HepG2 (cell line): ENCODE measurements at places on chromosomes 5 and 9. TPM values are rescaled to one million over a fixed set of nuclear protein-coding genes. Genes with fewer than 3 reads are reported as not detected.

GRCh38 chr9:132755096-132755495 is 84.8 kb downstream of the GTF3C4 start:
- 0 out of 2 replicates have a peak, but pooled peaks cover 6% of the 10 kb centered on the region for H3K4me1 ChIP-seq
- no peak for DNase-seq
- H3K27me3 ChIP-seq = peaks cover 5% of the 10 kb centered on the region; the same call in 1 of the 2 replicates
- H3K36me3 ChIP-seq = no peaks in the 10 kb centered on the region
- H3K27ac ChIP-seq = no peak overlapping the region

The HK3 gene
- total RNA-seq = not detected in 2 replicates

- no peak overlapping the region for H3K4me3 ChIP-seq
- no peaks in the 10 kb centered on the region; the same call in 2 of the 3 replicates for H3K27me3 ChIP-seq
- no peak overlapping the region for H3K27ac ChIP-seq
These were observed 261.0 kb downstream of the ROR2 start for GRCh38 chr9:91689006-91689405.

DNA sequence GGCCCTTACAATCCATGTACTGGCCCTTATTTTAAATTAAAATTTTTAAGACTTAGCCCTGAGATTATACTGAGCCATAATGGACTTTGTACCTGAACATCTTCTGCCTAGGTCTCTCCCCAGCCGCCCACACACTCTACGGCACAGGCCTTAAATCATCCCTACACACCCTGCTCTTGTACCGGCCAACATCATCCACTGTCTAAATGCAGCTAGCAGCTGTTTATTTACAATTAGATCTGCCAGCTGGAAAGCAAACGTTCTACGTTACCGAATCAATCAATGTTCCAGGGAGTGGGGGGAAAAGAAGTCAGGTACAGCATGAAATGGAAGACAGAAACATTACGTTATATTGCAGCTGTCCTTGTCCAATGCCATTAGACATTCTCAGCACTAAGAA is 88.4 kb upstream of the GRAMD2B start:
- H3K36me3 ChIP-seq = no peaks in the 10 kb centered on the region
- no peaks in the 10 kb centered on the region; the same call in 1 of the 2 replicates for H3K27me3 ChIP-seq
- no peak overlapping the region for H3K4me3 ChIP-seq
- no peaks in the 10 kb centered on the region for H3K4me1 ChIP-seq
- H3K27ac ChIP-seq = no peak overlapping the region

DNA sequence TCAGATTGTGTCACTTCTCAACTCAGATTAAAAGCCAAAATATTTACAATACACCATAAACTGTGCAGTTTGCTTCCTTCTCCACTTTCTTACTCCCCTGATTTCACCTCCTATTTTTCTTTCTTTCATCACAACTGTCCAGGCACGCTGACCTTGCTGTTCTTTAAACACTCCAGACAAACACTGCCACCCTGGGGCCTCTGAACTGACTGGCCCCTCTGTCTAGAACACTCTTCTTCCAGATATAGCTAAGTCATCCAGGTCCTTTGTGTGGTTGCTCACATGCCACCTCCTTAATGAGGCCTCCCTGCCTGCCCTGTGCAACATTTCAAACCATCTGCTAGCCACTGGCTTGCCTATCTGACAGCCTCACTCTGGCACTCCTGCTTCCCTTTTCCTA is 46.6 kb downstream of the ATG10 start:
- peak overlapping the region; percentile 30 for H3K27ac ChIP-seq
- DNase-seq = peak; percentile 80
- no peaks in the 10 kb centered on the region for H3K27me3 ChIP-seq
- no peaks in the 10 kb centered on the region for H3K36me3 ChIP-seq
- peaks cover 27% of the 10 kb centered on the region for H3K4me1 ChIP-seq

GRCh38 chr5:165775111-165775510 is 2269.7 kb downstream of the MAT2B start:
- H3K4me3 ChIP-seq = no peak overlapping the region
- no peaks in the 10 kb centered on the region for H3K27me3 ChIP-seq
- H3K27ac ChIP-seq = no peak overlapping the region

The FOXD4L6 gene
- total RNA-seq = 0.11 TPM in 1 of 2 replicates, not detected in the other

GRCh38 chr5:22314548-22314947 is 538.6 kb downstream of the CDH12 start:
- no peak overlapping the region for H3K4me3 ChIP-seq
- H3K4me1 ChIP-seq = no peaks in the 10 kb centered on the region
- no peaks in the 10 kb centered on the region for H3K36me3 ChIP-seq
- no peaks in the 10 kb centered on the region for H3K27me3 ChIP-seq
- H3K27ac ChIP-seq = no peak overlapping the region

DNA sequence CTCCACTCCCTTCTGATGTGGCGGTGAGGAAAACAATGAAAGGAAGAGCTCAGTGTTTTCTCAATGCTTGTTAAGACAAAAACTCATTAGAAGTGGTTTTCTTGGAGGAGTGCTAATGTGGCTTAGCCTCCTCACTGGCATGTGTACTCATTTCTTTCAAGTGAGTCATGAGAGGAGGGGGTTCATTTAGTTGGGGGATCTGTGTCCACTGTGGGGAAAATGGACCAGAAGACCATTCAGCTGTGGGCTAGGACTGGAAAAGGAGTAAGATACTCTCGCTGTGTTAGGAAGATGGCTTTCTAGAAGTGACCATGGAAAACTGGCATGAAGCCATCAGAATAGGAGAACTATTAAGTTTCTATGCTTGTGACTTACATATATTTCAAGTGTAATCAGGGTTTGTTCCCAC is 23.5 kb downstream of the KLF9 start:
- H3K27me3 ChIP-seq = no peaks in the 10 kb centered on the region
- no peak overlapping the region for H3K27ac ChIP-seq
- H3K36me3 ChIP-seq = 0 out of 3 replicates have a peak, but pooled peaks cover 2% of the 10 kb centered on the region
- DNase-seq = no peak
- no peak overlapping the region for H3K4me3 ChIP-seq
- H3K4me1 ChIP-seq = peaks cover 4% of the 10 kb centered on the region; the same call in 1 of the 2 replicates

The SLC6A19 gene
- total RNA-seq = 0.02 TPM in 1 of 2 replicates, not detected in the other

DNA sequence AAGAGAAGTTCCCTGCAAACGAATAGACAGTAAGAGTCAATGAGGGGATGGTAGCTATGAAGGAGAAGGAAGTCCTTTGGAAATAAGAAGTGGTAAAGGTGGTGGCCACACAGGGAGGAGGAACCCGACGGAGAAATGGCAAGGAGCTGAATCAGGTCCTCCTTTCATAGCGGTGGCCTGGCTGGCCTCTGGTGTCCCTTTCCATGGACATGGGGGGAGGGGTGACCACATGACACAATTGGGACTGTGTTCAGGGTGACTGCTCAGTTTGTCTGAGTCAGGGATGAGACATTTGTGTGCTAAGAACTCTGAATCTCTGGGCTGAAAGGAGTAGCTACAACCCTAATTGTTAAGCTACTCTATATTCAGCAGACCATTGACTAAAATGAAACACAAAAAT is 28.7 kb upstream of the TIMD4 start:
- DNase-seq = peak; percentile 7
- no peak overlapping the region for H3K27ac ChIP-seq
- H3K4me3 ChIP-seq = no peak overlapping the region
- no peaks in the 10 kb centered on the region for H3K4me1 ChIP-seq
- no peaks in the 10 kb centered on the region for H3K27me3 ChIP-seq
- H3K36me3 ChIP-seq = no peaks in the 10 kb centered on the region

The TRMT10B gene
- 3.1 and 3.3 TPM in 2 replicates for total RNA-seq

GRCh38 chr9:3696368-3696767 is 170.6 kb upstream of the RFX3 start:
- H3K36me3 ChIP-seq = no peaks in the 10 kb centered on the region
- H3K4me1 ChIP-seq = no peaks in the 10 kb centered on the region
- H3K4me3 ChIP-seq = no peak overlapping the region
- no peaks in the 10 kb centered on the region for H3K27me3 ChIP-seq
- H3K27ac ChIP-seq = no peak overlapping the region

The SPINK7 gene
- not detected in 2 replicates for total RNA-seq

DNA sequence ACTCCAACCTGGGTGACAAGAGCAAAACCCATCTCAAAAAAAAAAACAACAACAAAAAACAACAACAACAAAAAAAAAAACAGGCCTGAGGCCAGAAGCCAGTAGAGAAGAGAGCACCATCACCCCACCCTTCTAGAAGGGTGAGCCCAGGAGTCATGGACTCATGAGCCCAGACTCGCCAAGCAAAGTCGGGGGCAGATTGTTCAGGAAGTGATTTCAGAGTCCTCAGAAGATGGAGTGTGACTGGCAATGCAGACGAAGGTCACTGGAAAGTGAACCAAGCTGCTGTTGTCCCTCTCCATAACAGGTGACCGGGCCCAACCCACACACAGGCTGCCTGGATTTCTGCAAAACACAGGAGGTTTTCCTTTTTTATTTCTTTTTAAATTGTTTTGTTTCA is 9.0 kb upstream of the WDR38 start:
- no peak overlapping the region for H3K27ac ChIP-seq
- H3K4me1 ChIP-seq = peaks cover 59% of the 10 kb centered on the region
- no peak overlapping the region for H3K4me3 ChIP-seq
- DNase-seq = no peak
- H3K27me3 ChIP-seq = no peaks in the 10 kb centered on the region; the same call in 2 of the 3 replicates
- no peaks in the 10 kb centered on the region for H3K36me3 ChIP-seq

GRCh38 chr9:35729700-35730485 is 2.1 kb downstream of the TLN1 start:
- H3K36me3 ChIP-seq = no peaks in the 10 kb centered on the region; the same call in 1 of the 2 replicates
- H3K27me3 ChIP-seq = no peaks in the 10 kb centered on the region; the same call in 2 of the 3 replicates
- H3K27ac ChIP-seq = no peak overlapping the region
- peak; percentile 41 for DNase-seq
- peaks cover 64% of the 10 kb centered on the region for H3K4me1 ChIP-seq

DNA sequence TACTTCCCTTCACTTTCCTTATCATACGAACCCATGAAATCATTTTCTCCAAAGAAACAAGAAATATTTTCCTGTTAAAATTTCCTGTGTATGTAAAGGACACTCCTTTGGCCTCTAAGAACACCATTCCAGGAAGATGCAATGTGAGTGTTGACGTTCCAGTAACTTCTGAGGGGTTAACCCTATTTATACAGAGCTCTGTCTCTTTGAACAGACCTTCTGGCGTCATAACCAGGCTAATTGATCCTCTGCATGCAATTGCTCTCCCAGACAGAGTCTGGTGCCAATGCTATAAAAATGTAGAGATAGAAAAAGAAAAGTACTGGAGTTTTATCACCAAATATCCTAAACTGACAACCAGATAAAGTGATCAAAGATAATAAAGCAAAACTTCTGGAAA is 218.5 kb downstream of the TLE1 start:
- no peaks in the 10 kb centered on the region for H3K27me3 ChIP-seq
- H3K36me3 ChIP-seq = no peaks in the 10 kb centered on the region
- no peak overlapping the region for H3K27ac ChIP-seq
- no peaks in the 10 kb centered on the region for H3K4me1 ChIP-seq
- no peak for DNase-seq

The SPRY4 gene
- 8.9 and 9.0 TPM in 2 replicates for total RNA-seq

DNA sequence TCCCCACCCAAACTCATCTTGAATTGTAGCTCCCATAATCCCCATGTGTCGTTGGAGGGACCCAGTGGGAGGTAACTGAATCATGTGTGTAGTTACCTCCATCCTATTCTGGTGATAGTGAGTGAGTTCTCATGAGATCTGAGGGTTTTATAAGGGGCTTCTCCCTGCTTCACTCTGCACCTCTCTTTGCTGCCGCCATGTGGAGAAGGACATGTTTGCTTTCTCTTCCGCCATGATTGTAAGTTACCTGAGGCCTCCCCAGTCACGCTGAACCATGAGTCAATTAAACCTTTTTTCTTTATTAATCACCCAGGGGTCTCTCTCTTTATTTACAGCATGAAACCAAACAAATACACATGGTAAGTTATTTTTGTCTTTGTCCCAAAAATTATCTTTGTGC is 726.1 kb downstream of the CDH18 start:
- no peaks in the 10 kb centered on the region for H3K27me3 ChIP-seq
- H3K4me3 ChIP-seq = no peak overlapping the region
- DNase-seq = no peak
- H3K27ac ChIP-seq = no peak overlapping the region
- no peaks in the 10 kb centered on the region for H3K36me3 ChIP-seq

GRCh38 chr5:136729901-136730355 is 364.6 kb upstream of the TRPC7 start:
- no peak overlapping the region for H3K4me3 ChIP-seq
- no peaks in the 10 kb centered on the region for H3K27me3 ChIP-seq

- DNase-seq = peak; percentile 39
- peaks cover 17% of the 10 kb centered on the region for H3K4me1 ChIP-seq
- H3K4me3 ChIP-seq = no peak overlapping the region
- no peaks in the 10 kb centered on the region for H3K27me3 ChIP-seq
- no peaks in the 10 kb centered on the region for H3K36me3 ChIP-seq
These were observed 24.8 kb downstream of the DAB2IP start for GRCh38 chr9:121675969-121676822.

The BOD1 gene
- 103 and 107 TPM in 2 replicates for total RNA-seq

The TICAM2 gene
- total RNA-seq = 0.04 TPM in 1 of 2 replicates, not detected in the other

DNA sequence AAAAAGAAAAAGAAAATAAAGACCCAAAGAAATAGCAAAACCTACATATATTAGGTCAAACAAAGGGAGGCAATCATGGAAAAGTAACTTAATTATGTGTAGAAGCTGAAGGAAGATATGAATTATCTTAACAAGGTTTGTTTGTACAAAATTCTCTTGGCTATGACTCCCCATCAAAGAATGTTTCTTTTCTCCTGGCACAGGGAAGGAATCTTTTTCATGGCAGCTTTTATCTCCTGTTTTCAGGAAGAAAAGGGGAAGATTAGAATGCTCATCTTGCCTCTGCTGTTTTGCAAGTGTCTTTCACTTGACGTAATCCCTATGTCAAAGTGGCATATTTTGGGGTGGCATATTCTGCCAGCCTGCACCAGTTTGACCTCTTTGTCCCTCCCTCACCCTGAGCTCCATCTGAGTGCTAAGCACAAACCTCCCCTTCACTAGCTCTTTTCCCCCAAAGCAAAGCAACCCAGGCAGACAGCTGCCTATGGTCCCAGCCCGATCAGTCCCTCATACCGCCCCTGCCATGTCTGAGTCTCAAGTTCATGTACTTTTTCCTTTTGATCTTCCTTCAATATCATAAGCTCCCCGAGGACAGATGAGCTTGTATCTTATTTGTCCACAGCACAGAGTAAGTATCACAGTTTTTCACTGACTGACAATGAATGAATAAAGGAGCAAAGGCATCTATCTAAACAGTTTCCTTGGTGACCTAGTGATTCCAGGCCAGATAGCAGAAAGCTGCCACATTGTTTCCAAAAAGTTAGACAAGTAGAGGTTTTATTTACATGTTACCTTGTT is 242.8 kb upstream of the ANKRD55 start:
- peak; percentile 79 for DNase-seq
- no peaks in the 10 kb centered on the region for H3K27me3 ChIP-seq
- no peak overlapping the region for H3K4me3 ChIP-seq
- no peaks in the 10 kb centered on the region for H3K36me3 ChIP-seq
- H3K27ac ChIP-seq = peak overlapping the region; percentile 54

DNA sequence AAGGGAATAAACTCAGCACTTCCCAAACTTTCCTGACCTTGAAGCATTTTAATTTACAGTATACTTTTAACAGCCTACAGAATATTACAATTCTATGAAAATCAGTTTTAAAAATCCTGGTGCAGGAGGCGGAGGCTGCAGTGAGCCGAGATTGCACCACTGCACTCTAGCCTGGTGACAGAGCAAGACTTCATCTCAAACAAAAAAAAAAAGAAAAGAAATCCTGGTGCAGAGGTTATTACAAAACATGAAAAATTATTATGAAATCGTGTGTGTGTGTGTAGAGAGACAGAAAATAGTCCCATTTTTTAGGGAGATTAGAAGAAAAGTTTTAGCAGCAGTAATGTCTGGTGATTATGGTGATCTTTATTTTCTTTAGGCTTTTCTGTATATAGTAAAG is 26.9 kb downstream of the GOLPH3 start:
- peak overlapping the region; percentile 42 for H3K27ac ChIP-seq
- no peak overlapping the region for H3K4me3 ChIP-seq
- H3K27me3 ChIP-seq = no peaks in the 10 kb centered on the region
- peaks cover 69% of the 10 kb centered on the region for H3K4me1 ChIP-seq
- 0 out of 2 replicates have a peak, but pooled peaks cover 2% of the 10 kb centered on the region for H3K36me3 ChIP-seq

The PCDHB9 gene
- total RNA-seq = 0.18 TPM in 1 of 2 replicates, not detected in the other
